ENCODE measurements at places on chromosomes 2 and 18.
A peak's percentile ranks its signal among the peaks of the same experiment; 100 is the strongest.

DNA sequence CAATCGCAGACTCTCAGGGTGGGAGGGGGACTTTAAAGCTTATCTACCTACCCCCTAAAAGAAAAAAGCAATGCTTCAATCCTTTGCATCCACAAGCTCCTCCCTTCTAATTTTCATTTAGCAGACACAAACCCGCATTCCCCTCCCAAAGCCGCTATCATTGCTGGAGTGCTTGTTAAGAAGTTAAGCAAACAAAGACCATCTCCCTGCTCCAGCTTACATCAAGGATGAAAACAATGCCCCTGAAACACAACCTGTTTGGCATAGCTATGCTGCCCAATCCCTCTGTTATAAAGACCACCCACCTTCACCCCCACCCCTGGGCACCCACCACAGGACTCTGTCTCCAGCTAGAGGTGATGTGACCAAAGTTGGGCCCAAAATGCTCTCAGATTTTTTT lies 33.0 kb downstream of the REEP1 start:
- no peak for DNase-seq

DNA sequence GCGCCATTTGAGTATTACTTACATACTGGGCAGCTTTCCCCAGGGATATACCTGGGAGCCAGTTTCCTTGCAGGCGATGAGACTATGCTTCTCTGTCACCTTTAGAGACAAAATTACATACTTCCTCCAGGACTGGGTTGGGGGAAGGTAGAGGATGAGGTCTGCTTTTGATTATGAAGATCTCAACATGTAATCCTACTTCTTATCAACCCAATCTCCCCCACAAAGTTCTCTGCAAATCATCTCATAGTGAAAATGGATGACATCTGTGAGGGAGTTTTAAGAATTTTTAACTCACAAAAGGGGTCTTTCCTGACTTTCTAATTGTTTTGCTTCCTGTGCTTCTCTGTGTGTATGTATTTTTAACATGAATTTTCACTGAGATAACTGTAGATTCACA lies 81.9 kb downstream of the TMEM131 start:
- no peak for DNase-seq

GRCh38 chr18:58965291-58966004 lies 100.8 kb downstream of the ZNF532 start:
- no peak for DNase-seq

GRCh38 chr18:21112140-21112473 lies 494 bp upstream of the ROCK1 start:
- DNase-seq: no peak

GRCh38 chr2:135607561-135607960 lies 76.3 kb downstream of the R3HDM1 start:
- no peak for DNase-seq

- DNase-seq: no peak
These were observed 180.6 kb downstream of the ZNF521 start for GRCh38 chr18:25171334-25171733.

GRCh38 chr18:59006461-59007067 lies 133.1 kb upstream of the SEC11C start:
- no peak for DNase-seq

DNA sequence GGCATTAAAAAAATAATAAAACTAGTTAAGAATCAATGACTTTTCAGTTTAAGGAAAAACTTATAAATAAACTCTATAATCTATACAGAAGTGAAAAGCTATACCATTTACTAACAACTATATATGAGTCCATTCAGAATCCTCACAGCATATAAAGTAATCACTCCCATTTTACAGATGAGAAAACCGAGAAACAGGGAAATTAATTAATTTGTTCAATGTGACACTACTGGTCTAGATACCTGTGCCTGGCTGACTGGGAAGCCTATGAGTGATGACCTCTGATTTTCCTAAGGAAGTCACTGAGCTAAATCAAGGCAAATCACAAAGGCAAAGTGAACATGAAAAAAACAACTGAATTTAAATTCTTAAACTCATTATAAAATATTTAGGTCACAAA lies 99.5 kb upstream of the RNU4ATAC start:
- no peak for DNase-seq

DNA sequence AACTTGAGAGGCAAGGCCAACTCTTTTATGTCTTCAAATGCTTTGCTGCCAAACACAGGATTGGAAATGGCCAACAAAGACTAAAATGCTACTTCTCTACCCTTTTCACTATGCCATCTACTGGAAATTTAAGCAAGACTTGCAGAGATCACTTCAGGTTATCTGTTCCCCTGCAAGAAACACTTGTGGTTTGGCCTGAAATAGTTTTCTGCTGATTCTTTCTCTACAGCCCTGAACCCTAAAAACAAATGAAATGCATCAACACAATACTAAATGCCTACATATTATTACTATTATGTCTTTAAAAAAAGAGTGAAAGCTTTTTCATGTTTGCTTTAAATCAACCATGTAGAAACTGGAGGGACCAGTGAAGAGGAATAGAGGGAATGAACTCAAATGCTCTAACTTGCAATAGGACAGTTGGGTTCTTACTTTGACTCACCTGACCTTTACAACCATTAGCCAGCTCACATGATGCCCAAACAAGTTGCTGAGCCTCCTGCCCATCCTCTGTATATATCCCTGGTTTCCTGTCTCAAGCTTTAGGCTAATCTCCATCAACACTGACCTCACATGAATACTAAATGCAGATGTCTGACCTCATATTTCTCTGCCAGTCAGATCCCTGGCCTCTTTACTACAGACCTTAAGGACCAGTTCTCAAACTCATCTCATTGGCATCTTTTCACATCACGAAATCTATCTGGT lies 17.5 kb upstream of the ADAM17 start:
- DNase-seq: no peak

- DNase-seq: peak; percentile 26
These were observed 14.2 kb downstream of the SCN9A start for GRCh38 chr2:166361351-166362153.

DNA sequence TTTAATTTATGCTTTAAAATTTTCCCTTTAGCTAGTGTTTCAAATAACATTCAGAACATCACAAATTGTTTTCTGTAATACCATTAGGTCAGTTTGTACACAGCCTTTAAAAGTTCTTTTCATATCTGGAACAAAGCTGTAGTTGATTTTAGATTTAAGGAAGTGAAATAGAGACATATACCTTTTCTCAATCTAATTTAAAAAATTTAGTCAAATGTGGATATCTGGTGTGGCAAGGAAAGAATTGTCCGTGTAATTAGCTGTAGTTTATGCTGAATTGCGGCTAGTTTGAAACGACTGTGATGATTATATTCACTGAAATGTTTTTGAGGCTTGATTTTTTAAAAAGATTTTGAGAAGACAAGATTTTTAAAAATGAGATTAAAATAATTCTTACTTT lies 59.9 kb downstream of the EML6 start:
- no peak for DNase-seq

GRCh38 chr2:62195421-62196277 lies at the start of gene B3GNT2:
B3GNT2 (plus strand) TSS chr2:62196115; CDS start chr2:62222221, 26,106 bp downstream.
- DNase-seq: peak; percentile 36

DNA sequence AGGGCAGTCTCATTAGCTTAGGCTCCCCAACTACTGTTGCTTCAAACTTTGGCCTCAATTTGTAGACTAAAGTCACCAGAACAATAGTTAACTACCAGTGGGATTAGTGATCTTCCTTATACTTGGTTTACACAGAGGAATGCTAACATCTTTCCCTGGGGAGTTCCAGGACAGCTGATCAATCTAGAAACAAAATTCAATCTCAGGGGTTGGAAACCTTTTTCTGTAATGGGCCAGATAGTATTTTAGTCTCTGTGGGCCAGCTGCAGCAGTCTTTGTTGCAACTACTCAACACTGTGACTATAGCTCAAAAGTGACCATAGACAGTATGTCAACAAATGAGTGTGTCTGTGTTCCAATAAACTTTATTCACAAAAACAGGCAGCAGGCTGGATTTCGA lies 85.7 kb downstream of the METTL8 start:
- DNase-seq: no peak

DNA sequence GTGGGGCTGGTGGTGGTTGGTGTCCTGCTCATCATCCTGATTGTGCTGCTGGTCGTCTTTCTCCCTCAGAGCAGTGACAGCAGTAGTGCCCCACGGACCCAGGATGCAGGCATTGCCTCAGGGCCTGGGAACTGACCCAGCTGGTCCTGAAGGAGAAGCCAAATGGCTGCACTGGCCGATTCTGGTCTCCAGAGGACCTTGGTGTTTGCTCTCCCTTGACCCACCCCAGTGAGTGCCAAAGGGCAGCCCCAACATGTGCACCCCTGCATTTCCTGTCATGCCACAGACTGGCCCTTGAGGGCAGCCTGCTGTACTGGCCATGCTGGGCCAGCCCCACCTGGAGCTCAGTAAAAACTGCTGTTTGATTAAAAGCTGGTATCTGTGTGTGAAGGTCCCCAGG lies 2.5 kb upstream of the RNF181 start:
- DNase-seq: no peak

GRCh38 chr2:149871091-149871885 lies 283.7 kb upstream of the MMADHC start:
- no peak for DNase-seq

GRCh38 chr18:27762054-27762453 lies 414.9 kb downstream of the CDH2 start:
- DNase-seq: no peak

- DNase-seq: no peak
These were observed 23.0 kb downstream of the ST8SIA5 start for GRCh38 chr18:46733872-46734271.

GRCh38 chr2:160889439-160890170 lies 270.6 kb upstream of the TANK start:
- no peak for DNase-seq

DNA sequence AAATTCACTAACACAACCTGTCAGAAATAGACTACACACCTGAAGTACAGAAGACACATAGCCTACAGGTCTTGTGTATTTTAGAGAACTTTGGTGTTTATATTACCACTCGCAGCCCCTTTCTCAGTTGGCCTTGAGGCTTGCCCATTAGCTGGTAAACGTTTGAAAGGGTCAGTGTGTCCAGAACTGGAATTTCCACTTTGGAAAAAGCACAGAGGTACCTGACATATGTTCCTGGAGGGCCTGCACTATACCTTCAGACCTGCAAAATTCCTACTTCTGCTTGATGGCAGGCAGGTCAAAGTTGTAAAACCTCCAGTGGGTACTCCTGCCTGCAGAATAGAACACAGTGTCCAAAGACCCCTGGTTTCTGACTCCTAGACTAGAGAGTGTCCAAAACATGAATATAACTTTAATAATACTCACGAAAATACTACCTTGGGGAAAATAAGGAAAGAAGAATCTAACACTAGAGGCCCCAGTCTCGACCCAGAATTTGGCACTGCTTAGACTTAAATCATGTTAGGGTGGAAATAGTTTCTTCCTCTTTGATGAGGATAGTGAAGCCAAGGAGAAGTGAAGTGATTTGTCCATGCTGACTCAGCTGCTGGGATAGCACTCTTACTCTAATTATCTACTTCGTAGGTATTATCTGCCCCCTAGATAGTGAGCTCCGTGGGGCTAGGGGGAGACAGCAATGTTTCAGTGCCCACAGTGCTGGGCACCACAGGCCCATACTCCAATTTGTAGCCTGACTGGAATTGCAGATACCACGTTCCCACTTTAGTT lies 2.8 kb downstream of the KCTD1 start:
- DNase-seq: no peak

DNA sequence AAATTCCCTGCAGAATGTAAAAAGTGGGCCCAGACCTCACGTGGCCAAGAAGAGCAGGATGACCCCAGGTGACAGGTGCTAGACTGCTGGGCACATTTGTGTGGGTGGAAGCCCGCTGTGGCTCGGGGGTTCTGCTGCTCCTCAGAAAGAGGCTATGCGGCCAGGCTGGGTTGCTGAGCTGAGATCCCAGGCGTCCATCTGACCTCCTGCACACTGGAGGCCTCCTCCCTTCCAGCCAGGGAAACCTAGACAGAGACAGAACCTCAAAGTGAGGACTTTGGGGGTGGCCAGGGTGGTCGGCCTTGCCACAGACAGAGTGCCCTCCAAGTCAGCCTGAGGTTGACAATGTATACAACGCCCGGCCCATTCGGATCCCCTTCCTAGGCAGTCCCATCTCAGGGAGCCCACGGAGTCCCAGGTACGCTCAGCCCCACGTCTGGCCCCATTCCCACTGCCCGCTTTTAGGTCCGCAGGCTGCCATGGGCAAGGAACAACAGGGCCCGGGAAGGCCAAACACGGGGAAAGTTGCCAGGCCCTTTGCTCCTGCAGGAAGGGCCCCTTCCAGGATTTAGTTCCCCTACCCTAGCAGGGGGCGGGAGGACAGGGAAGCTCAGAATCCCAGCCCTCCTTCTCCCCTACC lies 75.6 kb downstream of the KIAA2012 start:
- DNase-seq: no peak

GRCh38 chr2:235957251-235957650 lies 210.9 kb downstream of the GBX2 start:
- DNase-seq: no peak

DNA sequence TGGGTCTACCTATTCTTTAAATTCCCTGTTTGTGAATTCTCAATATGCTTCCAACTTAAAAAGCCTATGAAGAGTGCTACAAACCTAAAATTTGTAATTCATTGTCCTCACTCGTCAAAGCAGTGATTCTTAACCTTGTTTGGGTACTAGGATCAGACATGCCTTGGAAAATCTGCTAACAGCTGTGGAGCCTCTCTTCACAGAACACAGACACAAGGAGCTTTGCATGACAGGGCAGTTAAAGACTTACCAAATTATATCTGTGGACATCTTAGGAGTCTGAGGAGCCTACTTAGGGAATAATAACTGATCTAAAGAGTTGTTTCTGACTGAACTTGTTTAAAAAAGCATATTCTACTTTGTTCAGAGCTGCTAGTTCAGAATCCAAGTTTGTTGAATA lies 38.1 kb downstream of the TMEM87B start:
- DNase-seq: no peak

- DNase-seq: peak; percentile 78
These were observed 22.6 kb downstream of the FER1L5 start for GRCh38 chr2:96665083-96665569.

- DNase-seq: no peak
These were observed 4.3 kb upstream of the GALNT1 start for GRCh38 chr18:35577045-35577848.

All from COLO829 (cell line).